ENCODE measurements at places on chromosomes 7 and 10.

DNA sequence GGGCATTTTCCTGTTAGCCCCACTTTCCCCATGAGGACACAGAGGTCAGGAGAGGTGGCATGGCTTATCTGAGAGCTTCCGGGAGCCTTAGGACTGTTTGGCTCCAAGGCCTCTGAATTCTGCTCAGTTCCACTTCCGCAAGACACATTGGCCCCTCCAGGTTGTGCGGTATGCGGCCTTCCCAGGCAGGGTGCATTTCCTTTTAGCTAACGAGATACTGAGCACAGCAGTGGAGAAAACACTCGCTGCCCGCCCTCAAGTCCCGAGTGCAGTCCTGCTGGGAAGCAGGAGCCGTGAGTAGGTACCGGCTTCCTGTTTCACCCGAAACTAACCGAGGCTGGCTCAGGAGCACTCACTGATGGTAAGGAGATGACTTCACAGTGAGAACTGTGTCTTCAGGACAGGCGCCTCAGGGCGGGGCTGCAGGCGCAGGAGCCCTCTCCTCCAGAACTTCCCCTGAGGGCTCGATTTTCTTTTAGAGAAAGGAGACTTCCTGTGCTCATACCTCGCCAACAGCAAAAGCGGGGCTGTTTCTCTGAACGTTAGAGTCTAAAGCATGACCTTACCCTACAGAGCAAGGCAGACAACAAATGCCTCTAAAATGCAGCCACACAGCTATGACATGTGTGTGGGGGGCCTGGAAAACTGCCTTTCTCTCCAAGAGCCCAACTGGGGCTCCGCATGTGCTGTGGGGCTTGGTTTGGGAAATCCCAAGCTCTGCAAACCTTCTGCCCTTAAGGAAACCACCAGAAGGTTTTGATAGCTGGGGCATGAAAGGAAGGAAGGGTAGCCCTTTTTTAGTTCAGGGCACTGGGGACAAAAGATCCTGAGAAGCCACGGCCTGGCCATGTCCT is 25.9 kb downstream of the RGS10 start:
- peak; percentile 84 for DNase-seq

GRCh38 chr10:62354916-62355315 is 19.3 kb upstream of the ZNF365 start:
- DNase-seq, result no peak

DNA sequence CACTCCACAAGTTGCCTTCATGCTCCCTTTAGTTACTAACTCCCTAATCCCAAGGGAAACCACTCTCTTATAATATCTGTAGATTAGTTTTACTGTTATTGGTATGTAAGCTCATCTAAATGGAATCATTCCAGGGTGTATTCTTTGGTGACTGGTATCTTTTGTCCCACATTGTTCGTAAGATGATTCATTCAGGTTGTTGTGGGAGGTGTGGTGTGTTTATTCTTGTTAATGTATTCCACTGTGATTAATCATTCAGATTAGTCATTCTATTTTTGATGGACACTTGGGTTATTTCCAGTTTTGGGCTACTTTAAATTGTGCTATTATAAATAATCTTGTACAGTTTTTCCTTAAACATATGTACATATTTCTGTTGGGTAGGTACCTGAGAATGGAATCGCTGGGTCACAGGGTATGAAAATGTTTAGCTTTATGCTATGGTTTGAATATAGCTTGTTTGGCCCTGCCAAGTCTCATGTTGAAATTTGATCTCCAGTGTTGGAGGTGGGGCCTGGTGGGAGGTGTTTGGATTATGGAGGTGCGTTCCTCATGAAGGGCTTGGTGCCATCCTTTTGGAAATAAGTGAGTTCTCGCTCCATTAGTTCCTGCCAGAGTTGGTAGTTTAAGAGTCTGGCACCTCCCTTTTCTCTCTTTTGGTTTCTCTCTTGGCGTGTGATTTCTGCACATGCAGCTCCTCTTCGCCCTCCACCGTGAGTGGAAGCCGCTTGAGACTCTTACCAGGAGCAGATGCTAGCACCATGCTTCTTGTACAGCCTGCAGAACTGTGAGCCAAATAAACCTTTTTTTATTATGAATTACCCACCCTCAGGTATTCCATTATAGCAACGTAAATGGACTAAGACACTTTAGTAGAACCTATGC is 13.8 kb downstream of the BTRC start:
- DNase-seq, result no peak

DNA sequence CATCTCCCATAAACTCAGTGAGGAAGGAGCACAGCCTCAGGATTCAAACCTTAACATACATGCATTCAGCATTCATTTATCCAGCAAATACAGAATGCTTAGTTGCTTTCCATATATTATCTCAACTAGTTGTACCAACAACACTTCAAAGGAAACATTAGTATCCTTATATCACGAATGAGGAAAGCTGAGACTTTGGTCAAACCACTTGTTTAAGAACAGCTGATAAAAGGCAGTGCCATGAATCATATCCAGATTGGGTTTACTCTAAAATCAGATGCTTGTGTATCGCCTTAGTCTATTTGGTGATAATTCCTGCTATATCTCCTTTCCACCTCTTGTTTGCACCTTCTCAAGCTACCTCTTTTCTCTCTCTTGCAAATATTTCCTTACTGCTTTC is 1.9 kb upstream of the CPED1 start:
- no peak for DNase-seq

GRCh38 chr7:37718585-37718984 is 35.0 kb downstream of the GPR141 start:
- no peak for DNase-seq

DNA sequence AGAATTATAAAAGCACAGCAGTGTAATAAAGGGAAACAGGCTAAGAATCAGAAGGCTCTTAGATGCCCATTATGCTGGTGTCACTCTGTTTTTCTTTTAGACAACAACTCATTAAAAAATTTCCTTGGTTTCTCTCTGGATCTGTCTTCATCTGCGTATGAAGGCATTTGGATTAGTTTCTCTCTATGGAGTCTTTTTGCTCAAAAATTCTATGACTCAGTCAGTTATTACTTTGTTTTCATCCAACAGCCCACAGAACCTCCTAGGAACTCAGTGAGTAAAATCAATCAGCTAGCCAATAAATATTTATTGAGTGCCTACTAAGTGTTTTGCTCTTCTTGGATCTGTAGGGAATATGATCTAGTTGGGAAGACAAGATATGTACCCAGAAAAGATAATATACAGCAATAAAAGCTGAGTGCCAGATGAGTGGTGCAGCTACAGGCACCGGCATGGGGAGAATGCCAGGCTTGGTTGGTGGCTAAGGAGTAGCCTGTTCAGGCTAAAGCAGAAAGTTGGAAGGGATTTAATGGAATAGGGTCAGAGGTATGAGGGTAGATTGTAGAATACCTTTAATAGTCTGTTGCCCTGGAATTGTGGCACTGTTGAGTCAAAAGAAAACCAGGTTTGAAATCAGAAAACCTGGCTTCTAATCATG is 156.2 kb downstream of the LRRC4 start:
- no peak for DNase-seq

DNA sequence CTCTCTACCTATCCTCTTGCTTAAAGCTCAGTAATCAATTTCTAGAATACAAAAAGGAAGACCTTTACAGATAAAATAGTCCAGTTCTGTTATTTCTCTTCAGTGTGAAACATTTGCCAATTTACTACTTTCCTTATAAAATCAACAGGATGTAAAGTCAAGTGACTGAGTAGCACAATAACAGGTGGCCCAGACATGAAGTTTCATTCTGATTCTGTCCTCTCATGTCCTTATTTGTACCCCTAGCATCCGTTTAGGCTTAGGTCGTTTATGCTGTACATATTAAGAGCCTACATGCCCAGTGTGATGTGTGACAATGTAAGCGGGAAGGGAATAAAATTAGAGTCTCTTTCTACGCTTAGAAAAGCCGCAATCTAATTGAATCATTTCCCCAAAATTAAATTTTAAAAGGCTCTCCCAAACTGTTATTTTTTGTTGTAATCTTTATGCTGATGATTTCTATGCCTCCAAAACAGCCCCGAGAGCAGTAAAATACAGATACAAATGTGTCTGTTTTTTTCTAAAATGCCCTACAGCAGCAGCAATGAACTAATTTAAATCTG is 29.1 kb downstream of the EPC1 start:
- no peak for DNase-seq
